ENCODE measurements at places on chromosomes 1 and 21.
A peak's percentile ranks its signal among the peaks of the same experiment; 100 is the strongest.

GRCh38 chr1:207079706-207080241 is 8.9 kb upstream of the C4BPB start:
- DNase-seq: no peak

- DNase-seq: no peak
These were observed 63.1 kb downstream of the ZNF281 start for GRCh38 chr1:200346700-200347099.

GRCh38 chr1:199725002-199725565 is 302.4 kb upstream of the NR5A2 start:
- peak; percentile 34 for DNase-seq

DNA sequence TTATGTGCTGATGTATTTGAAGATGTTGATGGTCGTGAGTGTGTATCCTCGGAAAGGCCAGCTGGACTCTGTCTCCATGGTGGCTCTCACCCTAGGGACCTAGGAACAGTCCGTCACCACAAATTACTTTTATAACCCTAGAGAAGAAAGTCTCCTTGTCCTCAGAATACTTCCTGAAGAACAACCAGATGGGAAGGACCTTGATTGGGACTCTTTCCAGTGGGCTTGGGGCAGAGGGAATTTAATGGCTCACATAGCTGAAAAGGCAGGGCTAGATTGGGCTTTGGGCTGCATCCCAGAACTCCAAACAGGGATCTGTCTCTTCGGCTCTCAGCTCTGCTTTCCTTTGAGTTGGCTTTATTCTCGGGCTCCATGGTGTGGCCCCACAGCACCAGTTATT is 90.8 kb downstream of the TBX19 start:
- no peak for DNase-seq

DNA sequence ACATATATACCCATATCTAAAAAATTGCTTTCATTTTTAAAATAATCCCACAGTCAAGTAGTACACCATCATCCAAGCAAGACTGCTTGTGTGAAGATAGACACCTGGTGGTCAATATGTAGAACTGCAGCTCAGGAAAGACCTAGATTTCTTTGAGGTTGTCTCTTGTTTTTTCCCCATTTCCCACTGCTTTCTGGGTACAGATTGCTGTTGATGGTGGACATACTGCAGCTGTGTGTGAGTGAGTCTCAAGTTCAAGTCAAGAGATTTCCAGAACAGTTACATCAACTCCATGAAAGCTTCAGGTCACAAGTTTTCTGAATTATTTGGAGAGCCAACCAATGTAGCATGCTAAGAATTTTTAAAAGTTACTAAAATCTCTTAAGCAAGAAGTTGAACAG is 306.4 kb downstream of the DUSP10 start:
- DNase-seq: peak; percentile 52

DNA sequence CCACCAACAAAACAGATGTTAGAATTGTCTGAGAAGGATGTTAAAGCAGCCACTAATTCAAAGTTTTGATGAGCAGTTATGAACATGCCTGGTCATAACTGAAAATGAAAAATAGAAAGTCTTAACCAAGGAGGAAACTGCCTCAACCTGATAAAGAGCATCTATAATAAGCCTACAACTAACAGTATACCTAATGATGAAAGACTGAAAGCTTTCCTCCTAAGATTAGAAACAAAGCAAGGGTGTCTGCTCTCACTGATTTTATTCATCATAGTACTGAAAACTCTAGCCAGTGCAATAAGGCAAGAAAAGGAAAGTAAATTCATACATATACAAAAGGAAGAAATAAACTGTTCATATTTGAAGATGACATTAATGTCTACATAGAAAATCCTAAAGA is 82.0 kb downstream of the KCNK1 start:
- DNase-seq: no peak

DNA sequence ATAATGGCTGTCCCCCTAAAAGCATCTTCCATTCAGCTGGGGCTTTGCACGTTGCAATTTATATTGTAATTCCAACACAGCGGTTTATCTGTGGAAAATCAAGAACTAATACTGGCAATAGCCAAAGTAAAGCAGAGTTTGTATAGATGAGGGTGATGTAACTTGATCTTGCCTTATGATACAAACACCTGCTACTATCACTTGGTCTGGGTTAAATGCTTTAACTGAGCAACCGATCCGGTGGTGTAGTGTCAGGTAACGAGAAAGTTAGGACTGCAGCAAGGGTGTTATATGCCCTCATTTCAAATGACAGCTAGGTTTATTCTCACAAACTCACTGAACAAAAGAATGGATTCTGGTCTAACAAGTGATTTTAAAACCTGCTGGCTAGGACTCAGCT is 47.3 kb upstream of the PLPPR4 start:
- DNase-seq: no peak

DNA sequence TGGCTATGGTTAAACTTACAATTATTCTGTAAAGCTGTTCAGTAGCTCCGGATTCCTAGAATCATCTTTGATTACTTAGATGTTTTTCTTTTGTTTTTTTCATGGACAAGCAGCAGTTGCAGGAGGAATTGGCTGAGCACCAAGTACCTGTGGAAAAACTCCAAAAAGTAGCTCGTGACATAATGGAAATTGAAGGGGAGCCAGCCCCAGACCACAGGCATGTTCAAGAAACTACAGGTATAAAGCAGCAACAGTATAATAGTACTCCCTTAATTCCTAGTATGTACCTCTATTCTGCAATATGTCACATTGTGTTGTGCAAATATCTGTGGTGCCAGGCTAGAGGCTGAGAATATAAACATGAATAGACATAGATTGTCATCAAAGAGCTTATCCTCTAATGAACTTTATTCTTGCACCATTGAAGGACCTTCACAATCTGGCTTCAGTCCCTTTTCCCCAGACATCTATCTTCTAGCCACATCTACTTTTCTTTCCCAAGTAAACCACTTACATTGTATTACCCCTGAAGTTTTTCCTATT is 132.3 kb upstream of the BMP8A start:
- no peak for DNase-seq

- no peak for DNase-seq
These were observed 37.5 kb downstream of the LGR6 start for GRCh38 chr1:202230939-202231645.

GRCh38 chr1:236535662-236536161 is 11.9 kb downstream of the LGALS8 start:
- DNase-seq: no peak
